Stimulated activated CD4-positive, alpha-beta T cell treated with anti-CD3 and anti-CD28 coated beads, Interleukin-2, amount 100 ng/mL, for 48 hours (primary cell): ENCODE measurements at places on chromosomes 16 and 17.

GRCh38 chr17:77304051-77304745, 163.4 kb downstream of the SEC14L1 start:
- DNase-seq: no peak

GRCh38 chr16:71350821-71351557, 7.5 kb upstream of the CALB2 start:
- no peak for DNase-seq

DNA sequence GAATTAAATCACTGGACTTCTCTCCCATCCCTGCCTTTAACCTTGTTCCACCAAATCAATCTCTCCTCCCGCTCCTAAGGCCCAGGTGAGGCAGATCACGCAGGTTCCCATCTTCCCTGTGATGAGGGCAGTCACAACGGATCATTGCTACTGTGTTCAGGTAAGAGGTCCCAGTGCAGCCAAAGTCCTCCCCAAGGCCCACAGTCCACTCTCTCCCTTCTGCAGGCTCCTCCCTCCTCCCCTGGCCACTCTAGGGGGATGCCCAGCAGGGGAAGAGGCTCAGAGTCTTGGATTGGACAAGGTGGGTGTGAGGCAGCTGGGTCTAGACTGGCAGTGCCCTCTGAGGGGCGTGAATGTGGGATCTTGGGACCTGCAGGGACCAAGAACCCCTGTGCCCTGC, 2.6 kb upstream of the ADGRG3 start:
- no peak for DNase-seq

DNA sequence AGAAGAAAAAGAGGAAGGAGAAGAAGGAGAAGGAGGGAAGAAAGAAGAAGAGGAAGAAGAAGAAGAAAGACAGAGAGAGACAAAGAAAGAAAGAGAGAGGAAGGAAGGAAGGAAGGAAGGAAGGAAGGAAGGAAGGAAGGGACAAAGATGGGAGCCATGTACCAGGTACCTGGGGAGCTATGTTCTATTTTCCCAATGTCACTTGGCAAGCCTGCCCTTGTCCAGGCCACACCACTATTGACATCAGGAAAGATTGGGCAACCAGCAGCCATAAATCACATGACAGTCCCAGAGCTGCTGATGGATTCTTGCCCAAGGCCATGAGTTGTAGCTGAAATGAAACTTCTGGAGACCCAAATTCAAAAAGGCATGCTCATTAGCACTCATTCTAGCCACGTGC, 2.7 kb upstream of the CES1 start:
- DNase-seq: no peak

DNA sequence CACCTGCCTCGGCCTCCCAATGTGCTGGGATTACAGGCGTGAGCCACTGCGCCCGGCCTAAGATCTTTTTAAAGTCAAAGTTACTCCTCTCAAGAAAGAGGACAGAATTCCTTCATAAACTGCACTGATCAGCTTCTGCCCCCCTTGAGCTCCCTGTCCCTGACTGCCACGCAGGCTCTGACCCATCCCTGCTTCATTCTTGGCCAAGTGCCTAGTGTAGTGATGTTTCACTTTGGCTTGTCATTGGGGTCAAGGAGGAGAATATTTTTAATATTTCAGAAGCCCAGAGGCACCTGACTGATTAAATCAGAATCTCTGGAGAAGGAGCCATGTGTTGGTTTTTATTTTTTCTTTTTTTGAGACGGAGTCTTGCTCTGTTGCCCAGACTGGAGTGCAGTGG, 9.1 kb downstream of the MRM1 start:
- no peak for DNase-seq

DNA sequence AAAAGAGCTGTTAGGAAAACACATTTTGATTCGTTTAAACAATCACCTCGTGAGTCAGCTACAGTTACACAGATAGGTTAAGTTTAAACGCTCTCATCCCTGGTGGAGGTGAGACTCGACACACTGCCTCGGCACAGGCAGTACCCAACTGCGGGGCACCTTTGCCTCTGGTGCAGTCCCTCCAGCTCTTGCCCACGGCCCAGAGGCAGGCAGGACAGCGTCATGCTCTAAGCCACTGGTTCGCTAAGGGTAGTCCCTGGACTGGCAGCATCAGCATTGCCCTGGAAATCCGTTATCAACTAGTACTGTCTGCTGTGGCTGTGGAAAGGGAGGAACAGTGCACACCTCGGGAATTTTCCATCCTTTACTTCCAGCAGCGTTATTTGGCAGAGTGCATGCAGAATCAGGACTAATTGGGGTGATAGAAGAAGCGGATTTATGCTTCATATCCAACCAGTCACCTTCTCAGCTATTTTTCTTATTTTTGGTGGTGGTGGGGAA, 3.7 kb upstream of the PIK3R6 start:
- no peak for DNase-seq

DNA sequence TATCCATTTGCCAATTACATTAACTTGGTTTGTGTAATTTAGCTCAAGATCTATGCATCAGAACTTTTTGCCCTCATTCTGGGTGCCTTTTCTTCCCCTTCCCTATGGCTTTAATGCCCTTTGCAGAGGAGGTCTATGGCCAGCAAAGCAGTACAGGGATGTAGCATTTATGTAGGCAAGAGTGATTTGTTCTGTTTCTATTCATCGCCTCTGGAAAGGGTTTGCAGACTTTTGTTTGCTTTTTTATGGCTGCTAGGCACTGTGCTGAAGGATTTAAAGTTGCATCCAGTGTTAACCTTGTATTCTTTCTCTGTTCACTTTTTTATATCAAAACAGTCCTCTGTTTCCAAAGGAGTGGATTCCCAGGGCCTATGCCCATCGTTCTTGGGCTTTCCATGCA, 78.0 kb downstream of the ANKFN1 start:
- no peak for DNase-seq

GRCh38 chr17:4584101-4584916, at the start of gene SMTNL2:
Gene SMTNL2 (plus strand): TSS chr17:4584529. CDS start chr17:4584606, 77 bp downstream.
- DNase-seq: no peak

- DNase-seq: no peak
Observed at GRCh38 chr16:10849736-10850477, 27.1 kb upstream of the CIITA start.

DNA sequence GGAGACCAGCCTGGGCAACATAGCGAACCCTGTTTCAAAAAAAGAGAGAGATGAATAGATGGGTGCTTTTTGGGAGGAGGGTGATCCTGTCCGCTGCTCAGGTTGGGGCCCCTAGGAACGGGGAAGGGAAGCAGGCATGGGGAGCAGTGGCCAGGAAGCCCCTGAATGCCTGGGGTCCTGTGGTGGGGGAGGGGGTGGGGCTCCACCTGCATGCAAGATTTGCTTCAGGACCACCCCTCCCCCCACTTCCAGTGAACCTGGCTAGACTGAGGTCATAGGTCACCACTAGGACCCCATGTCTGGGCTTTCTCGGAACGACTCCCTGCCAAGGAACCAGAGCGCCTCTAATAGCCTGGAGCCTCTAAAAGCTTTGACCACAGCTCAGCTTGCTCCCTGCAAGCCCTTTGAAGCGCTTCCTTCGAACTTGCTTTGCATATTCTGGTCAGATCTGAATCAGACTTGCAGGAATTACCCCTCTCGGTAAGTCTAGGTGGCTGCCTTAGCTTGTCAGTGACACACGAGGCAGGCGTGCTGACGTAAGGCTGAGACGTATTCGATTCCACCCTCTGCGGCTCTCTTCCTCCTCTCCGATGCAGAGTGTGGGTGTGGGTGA, 3.7 kb downstream of the SOCS3 start:
- peak; percentile 83 for DNase-seq

DNA sequence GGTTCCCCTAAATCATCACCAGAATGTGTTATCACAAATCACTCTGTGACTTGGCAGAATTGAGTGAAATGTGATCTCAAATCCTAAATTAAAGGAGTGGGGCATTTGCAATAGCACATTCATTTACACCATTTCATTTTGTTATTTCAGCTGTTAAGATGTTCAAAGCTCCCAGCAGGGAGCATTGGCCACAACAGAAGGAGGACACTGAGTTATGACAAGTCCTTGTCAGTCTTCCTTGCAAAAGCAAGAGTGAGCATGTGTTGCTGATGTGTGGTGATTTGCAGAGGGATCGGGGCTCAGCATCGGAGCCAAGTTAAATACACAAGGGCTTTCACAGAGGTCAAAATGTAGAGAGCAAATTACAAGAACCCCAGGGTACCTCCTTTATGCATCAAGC, 372.2 kb upstream of the CDH5 start:
- no peak for DNase-seq

GRCh38 chr16:89167425-89167941, 4.1 kb upstream of the CDH15 start:
- peak; percentile 97 for DNase-seq

DNA sequence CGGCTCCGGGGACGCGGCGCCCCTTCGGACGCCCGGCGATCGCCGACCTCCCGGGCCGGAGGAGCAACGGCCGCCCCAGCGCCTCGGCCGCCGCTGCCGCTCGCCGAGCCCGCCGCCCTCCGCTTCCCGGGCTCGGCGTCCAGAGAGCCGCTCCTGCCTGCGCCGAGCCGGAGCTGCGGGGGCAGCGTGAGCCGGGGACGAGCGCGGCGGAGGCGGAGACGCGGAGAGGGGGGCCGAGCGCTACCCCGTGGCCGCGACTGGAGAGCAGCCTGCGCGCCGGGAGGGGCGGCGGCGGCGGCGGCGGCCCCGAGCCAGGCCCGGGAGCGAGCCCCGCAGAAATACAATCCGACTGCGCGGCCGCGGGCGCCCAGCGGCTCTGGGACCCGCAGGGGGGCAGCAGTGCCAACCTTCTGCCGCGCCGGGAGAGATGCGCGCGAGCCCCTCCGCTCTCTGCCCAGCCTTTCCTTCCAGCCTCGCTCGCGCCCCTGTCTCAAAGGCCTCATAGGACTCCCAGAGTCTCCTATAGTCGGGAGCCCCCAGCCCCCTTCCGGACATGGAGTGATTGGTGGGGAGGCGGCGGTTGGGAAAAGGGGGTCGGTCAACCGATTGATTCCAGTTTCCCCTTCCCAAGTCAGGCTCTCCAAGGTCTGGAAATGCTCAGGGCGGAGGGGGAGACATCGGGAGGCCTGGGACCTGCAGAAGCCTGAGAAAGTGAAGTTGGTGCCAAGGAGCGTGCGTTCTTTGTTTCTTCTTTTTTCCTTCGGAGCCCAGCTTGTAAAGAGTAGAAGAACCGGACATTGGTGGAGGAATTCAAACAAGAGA, 1.0 kb upstream of the SDK2 start:
- peak; percentile 19 for DNase-seq

DNA sequence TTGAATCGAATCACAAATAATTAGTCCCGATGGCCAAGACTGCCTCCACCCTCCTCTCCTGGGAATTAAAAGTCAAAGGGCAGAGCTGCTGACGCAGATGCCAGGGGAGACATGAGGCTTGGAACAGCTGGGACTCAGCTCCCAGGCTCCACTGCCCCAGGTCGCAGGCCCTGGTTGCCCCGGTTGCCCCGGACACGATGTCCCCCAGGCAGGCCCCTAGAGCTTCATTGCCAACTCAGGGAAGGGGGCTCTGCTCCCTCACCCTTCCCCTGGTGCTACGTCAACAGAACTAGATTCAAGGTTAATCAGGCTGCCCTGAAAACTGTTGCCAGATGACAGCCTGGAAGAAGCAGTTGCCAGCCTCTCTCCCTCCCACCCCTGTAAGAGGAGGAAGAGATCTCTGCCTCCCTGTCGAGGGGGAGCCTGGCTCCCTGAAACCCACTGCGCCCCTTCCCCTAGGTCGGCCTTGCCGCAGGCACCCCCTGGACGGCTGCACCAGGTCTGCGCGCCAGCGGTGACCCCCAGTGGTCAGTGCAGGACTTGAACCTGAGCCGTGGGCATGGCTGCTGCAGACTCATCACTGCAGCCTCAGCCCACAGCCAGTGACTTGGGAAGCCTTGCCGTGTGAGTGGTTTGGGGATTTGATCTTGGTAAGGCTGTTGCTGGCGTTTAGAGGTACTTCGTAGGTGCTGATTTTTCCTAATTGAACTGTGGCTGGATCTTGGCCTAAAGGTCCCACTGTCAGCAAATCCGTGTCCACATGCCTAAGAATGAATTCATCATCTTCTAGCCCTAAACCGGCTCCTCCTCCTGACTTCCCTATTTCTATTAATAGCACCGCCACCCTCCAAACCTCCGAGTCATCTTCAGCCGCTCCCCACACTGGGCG, 84.1 kb upstream of the TOB1 start:
- peak; percentile 42 for DNase-seq

DNA sequence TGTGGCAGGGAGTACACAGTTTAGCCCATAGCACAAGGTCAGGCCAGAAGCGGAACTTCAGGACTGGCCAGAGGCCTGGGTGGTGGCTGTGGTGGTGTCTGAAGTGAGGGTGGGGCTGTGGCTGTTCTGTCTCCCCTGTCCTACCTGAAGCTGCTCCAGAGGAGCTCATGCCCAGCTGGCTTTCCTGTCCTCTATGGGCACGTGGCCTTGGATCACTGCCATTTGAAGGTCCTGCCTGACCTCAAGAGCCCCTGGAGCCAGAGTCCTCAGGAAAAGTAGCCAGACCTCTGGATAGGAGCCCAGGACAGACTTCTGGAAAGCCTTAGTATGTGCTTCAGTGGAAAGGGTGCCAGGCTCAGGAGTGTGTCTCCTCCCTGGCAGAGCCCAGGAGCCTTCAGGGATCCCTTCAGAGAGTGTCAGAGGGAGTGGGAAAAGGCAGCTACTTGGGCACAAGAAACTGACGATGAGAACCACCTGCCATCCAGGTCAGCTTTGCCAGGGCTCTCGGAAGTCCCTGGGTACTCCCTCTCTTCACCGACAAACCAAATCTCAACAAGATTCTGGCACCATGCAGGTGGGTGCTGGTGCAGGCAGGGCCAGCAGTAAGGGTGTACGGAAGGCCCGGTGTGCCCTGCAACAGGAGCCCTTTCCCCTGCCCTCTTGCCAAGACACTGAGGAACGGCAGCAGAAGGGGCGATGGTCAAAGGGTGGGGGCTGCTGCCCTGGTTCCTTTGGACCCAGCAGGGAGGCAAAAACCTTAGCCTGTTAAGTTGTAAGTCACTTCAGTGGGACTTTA, 153.7 kb downstream of the NTN1 start:
- no peak for DNase-seq

GRCh38 chr17:19905502-19905901, 37.8 kb upstream of the ULK2 start:
- DNase-seq: no peak
